ENCODE measurements at places on chromosomes 11 and 22. TPM values are rescaled to one million over a fixed set of nuclear protein-coding genes. Genes with fewer than 3 reads are reported as not detected.

OR51I1 gene
- total RNA-seq: not detected

CRYAB gene
- 27.1 TPM for total RNA-seq

GCAT gene
- 3.5 TPM for total RNA-seq

KCTD14 gene
- 2.0 TPM for total RNA-seq

SLC6A5 gene
- total RNA-seq: not detected

LMO1 gene
- total RNA-seq: 3.7 TPM

C11orf42 gene
- total RNA-seq: not detected

CD248 gene
- 0.02 TPM for total RNA-seq

MPEG1 gene
- total RNA-seq: not detected

FJX1 gene
- total RNA-seq: 29.1 TPM

IL18 gene
- total RNA-seq: 98.7 TPM

MS4A4A gene
- total RNA-seq: not detected

GNAZ gene
- total RNA-seq: 2.6 TPM

CD6 gene
- total RNA-seq: 0.10 TPM

SSTR3 gene
- not detected for total RNA-seq

SCGB1C1 gene
- not detected for total RNA-seq

C11orf71 gene
- 4.3 TPM for total RNA-seq

AMBRA1 gene
- 15.6 TPM for total RNA-seq

GSTT2 gene
- 0.27 TPM for total RNA-seq

MRPL23 gene
- 157 TPM for total RNA-seq

GRM5 gene
- not detected for total RNA-seq

SDHAF2 gene
- 45.4 TPM for total RNA-seq

ANO5 gene
- total RNA-seq: 1.6 TPM

ANO9 gene
- total RNA-seq: 0.70 TPM

NRGN gene
- 11.0 TPM for total RNA-seq

RAC2 gene
- 0.09 TPM for total RNA-seq

BACE1-AS gene
- total RNA-seq: 1.8 TPM

CDKN1C gene
- total RNA-seq: 10.0 TPM

FGF4 gene
- total RNA-seq: not detected

DDI1 gene
- total RNA-seq: not detected

CHRM1 gene
- total RNA-seq: 0.07 TPM

ABCG4 gene
- total RNA-seq: 0.33 TPM

TRIM22 gene
- 1.1 TPM for total RNA-seq

MOV10L1 gene
- total RNA-seq: not detected

NAV2 gene
- total RNA-seq: 20.8 TPM

CTSW gene
- total RNA-seq: 0.07 TPM

XPNPEP3 gene
- total RNA-seq: 8.4 TPM

OR6T1 gene
- total RNA-seq: not detected

TMEM45B gene
- 0.07 TPM for total RNA-seq

NPTXR gene
- total RNA-seq: 7.9 TPM

CBL gene
- 8.9 TPM for total RNA-seq
